ENCODE measurements at places on chromosomes 1 and 21.

DNA sequence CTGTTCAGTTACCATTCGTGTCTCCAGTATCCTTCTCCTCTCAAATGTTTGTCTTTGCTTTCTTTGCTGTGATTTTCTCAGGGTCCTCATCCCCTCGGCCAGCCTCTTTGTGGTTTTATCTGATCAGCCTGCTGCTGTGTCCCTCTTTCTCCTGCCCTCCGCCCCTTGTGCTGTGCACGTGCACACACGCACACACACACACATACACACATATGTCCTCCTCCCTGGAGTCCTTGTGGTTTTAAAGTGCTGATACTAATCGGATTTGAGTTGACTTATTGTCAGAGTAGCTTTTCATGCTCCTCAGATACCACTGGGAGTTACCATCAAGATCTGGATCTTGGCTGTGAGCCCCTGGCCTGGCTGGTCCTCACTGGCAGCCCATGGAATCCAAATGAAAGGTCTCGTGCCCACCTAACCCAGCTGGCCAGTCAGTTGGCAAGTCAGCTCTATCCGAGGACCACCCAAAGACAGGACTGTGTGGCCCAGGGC is 34.1 kb downstream of the QSOX1 start:
- DNase-seq, result no peak

DNA sequence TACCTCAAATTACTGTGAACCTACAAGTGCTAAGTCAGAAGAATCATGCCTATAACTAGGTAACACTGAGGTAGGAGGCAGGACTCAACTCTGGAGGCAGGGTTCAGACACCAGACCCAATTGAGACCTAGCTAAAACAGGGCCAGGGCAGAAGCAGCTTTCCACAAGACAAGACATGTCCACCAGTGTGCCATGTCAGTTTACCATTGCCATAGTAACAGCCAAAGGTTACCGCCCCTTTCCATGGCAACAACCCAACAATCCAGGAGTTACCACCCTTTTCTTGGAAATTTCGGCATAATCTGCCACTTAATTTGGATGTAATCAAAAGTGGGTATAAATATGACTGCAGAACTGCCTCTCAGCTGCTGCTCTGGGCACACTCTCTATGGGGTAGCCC is 432.3 kb downstream of the DPYD start:
- DNase-seq, result peak; percentile 49

DNA sequence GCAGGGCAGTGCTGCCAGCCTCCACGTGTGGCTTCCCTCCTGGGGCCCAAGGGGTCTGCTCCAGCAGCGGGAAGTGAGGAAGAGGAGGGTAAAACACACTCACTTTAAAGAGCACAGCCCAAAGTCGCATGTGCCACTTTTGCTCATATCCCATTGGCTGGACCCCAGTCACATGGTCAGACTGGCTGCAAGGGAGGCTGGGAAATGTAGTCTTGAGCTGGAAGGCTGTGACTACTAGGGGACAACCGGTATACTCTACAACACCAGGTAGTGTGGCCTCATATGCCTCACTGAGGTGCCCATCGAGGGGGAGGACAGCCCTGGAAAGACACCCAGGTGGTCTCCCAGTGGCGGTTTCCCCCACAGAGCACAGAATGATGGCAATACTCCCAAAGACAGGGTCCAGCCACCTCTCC is 45.2 kb downstream of the CAMK2N1 start:
- peak; percentile 68 for DNase-seq

GRCh38 chr1:39491146-39491921 is at the start of gene BMP8A:
Gene BMP8A (plus strand): TSS chr1:39491636. CDS start chr1:39491992, 356 bp downstream.
- peak; percentile 96 for DNase-seq

GRCh38 chr1:215071078-215071477 is 11.5 kb upstream of the KCNK2 start:
- DNase-seq, result peak; percentile 24

DNA sequence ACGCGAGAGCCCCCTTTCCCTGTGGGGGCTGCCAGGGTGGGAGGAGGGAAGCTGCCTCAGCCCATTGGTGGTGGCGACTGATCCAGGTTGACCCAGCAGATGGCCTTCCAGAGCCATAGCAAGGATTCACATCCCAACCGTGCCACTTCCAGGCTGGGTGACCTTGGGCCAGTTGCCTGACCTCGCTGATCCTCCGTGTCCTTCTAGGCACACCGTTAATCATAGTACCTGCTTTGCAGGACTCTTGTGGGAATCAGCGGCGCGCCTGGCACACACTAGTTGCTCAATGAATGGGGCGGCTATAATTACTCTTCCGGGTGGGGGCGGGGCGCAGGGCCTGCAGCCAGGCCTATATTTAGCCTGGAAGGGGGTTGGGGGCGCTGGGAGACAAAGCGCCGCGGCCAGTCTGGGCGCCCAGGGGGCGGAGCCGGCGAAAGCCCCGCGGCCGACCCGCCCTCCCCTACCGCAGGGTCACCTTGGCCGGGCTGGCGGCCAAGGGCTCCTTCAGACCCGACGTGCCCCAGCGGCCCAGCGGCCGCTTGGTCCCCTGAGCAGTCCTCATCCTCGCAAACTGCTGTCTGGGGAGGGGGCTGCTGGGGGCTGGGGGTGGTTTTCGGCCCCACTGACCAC is 5.1 kb downstream of the HSPB7 start:
- peak; percentile 69 for DNase-seq

DNA sequence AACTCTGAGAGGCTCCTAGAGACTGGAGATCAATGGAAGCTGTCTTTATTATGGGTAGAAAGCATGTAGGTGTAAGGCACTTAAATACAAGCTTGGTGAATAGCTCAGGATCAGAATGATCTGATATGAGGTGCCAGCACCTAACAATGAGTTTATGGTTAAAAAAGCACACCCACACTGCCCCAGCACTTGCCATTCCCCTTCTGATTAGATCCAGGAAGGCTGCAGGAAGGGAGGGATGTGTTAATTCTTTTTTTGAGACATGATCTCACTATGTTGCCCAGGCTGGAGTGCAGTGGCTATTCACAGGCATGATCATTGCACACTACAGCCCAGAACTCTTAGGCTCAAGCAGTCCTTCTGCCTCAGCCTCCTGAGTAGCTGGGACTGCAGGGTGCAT is 71.8 kb upstream of the IVNS1ABP start:
- no peak for DNase-seq

DNA sequence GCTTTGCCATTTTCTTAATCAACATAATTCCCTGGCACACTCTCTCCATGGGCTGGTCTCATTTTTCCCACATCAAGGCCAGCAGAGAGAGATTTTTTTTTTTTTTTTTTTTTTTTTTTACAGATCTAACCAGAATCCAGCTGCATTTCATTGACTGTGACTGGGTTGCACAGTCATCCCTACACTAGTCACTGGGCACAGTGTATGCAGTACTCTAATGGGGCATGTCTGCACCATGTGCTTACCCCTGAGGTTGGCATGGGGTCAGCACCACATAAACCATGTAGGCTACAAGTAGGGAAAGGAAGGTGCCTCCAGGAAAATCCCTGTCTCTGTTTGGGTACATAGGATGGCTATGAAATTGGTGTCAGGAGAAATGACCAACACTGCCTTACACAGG is 64.1 kb upstream of the LRP8 start:
- DNase-seq, result peak; percentile 27

- no peak for DNase-seq
These were observed 11.4 kb upstream of the OLIG1 start for GRCh38 chr21:33058527-33058926.

- peak; percentile 73 for DNase-seq
These were observed 53.4 kb downstream of the WLS start for GRCh38 chr1:68178821-68179490.

DNA sequence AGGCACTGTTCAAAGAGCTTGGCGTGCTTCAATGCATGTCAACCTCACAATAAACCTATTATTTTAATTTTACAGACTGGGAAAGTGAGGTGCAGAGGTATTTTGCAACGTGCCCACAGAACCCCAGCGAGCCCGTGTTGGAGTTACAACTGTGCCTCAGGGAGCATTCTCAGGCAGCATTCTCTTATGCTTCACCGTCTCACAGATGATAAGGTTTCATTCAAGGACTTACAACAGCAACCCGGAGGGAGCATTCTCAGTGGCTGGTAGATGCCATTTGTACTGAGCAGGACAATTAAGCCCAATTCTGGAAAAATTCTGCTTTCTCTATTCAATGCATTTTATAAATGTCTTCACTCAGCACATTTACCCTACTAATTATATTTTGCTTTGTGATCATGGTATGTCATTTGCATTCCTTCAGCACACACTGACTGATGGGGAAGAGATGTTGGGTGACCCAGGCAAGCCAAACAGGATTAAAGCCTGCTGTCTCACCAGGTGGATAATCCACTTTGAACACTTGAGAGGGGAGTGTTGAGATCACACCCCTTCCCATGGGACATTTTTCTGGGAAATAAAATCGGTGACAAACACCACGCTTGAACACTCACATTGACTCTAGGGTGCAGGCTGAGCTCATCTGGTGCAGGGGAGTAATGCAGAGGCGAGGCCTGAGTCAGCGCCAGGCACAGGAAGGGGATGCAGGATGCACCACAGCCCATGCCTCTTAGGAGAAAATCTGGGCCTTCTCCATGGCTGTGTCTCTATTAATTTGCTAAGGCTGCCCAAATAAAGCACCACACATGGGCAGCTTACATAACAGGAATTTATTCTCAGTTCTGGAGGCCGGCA is 113.9 kb downstream of the CLIC6 start:
- DNase-seq, result no peak

- no peak for DNase-seq
These were observed 23.3 kb downstream of the INAVA start for GRCh38 chr1:200918006-200918405.

GRCh38 chr1:24673341-24673740 is 30.2 kb downstream of the SRRM1 start:
- DNase-seq, result no peak

GRCh38 chr1:42240966-42241755 is 76.6 kb upstream of the GUCA2A start:
- no peak for DNase-seq

DNA sequence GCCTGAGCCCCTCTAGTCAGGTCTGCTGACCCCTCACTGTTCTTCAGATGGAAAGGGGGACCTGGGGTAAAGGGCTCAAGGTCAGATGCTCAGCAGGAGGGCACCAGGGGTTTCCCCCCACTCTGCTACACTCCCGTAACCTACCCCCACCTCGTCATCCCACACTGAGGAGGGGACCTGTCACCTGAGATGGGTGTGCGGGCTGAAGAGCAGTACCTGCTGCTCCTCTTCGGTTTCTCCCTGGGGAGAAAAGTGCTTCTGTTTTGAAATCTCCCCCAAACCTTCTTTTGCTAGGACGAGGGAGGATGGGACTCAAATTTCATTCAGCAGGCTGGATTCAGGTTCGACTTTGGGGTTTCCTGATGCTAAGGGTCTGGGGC is 65.2 kb downstream of the SYT2 start:
- no peak for DNase-seq

DNA sequence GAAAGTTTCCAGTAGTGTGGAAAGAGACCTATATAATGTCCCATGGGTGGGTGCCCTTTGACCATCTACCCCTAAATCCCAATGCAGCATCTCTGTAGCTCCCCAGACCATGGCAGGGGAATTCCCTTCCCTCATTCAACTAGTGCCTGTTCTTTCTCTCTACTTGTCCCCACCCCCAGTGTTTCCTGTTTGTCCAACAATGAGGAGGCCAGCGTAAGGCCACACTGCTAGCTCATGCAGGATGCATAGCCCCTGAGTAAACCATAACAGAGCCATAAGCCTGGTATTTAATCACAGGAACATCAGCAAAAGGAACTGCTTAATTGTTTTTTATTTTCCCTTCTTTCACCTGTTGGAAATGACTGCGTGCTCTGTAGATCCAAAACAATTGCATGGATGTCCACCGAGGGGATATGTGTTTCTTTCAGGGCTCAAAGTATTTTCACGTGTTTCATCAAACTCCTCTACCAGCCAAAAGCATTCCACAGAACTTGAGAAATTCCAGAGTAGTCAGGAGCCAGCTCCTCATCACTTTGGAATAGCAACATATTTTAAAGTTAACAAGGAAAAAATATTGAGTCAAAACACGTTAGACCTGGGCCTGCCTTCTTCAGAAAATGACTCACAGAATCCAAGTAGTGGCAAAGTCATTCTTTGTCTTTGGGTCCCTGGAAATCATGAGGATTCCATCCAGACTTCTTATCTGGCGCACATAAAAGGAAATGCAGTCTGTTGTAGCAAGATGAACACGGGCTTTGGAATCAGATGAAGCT is 162.5 kb upstream of the SGIP1 start:
- peak; percentile 22 for DNase-seq

DNA sequence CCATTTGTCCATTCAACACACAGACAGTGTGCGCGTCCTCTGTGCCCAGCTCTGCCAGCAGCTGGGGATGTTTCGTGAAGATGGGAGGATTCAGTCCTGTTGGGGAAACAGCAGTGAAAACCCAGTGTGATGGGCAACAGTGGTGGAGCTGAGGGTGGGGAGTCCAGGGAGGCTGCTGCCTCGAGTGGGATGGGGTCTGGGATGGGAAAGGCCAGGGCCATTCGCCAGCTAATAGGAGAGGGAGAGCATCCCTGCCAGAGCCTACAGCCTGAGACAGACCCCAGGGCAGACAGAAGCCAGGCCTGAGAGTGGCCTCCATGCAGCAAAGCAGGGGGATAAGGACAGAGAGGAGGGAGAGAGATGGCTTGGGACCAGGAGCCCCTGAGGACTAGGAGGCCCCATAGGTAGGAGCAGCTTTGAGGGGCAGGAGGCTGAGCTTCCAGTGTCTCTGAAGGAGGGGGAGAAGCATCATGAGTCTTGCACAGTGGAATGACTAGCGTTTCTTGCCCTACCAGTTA is 252.6 kb downstream of the NPHP4 start:
- no peak for DNase-seq

- no peak for DNase-seq
These were observed 4.9 kb downstream of the CD48 start for GRCh38 chr1:160706526-160707235.

DNA sequence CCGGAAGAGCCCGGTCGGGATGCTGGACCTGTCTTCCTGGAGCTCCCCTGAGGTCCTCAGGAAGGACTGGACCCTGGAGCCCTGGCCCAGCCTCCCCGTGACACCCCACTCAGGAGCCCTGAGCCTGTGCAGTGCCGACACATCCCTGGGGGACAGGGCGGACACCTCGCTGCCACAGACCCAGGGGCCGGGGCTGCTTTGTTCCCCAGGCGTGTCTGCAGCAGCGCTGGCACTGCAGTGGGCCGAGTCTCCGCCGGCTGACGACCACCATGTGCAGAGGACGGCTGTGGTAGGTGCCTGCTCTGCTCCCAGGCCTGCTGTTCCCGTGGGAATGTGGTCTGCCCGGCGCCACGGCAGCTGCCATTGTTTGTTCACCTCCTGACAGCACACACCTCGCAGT is 42.1 kb upstream of the DIP2A start:
- DNase-seq, result no peak

GRCh38 chr1:36366091-36366661 is 19.5 kb downstream of the STK40 start:
- no peak for DNase-seq

GRCh38 chr1:39230261-39231190 is 26.0 kb downstream of the MACF1 start:
- no peak for DNase-seq

GRCh38 chr1:160284220-160284781 is 632 bp downstream of the PEX19 start:
- peak; percentile 42 for DNase-seq

GRCh38 chr1:6267686-6268322 is 6.9 kb upstream of the GPR153 start:
- DNase-seq, result no peak

GRCh38 chr1:200724064-200724463 is 14.6 kb upstream of the CAMSAP2 start:
- no peak for DNase-seq

Measured in DMS53 (cell line).